ENCODE measurements at places on chromosomes 2 and 18.
A peak's percentile ranks its signal among the peaks of the same experiment; 100 is the strongest.

GRCh38 chr2:83240611-83241010, 1218.5 kb downstream of the SUCLG1 start:
- DNase-seq: no peak

GRCh38 chr2:214193943-214194342, 216.9 kb upstream of the VWC2L start:
- DNase-seq: no peak

- no peak for DNase-seq
Observed at GRCh38 chr18:6962571-6963451, 154.8 kb downstream of the LAMA1 start.

DNA sequence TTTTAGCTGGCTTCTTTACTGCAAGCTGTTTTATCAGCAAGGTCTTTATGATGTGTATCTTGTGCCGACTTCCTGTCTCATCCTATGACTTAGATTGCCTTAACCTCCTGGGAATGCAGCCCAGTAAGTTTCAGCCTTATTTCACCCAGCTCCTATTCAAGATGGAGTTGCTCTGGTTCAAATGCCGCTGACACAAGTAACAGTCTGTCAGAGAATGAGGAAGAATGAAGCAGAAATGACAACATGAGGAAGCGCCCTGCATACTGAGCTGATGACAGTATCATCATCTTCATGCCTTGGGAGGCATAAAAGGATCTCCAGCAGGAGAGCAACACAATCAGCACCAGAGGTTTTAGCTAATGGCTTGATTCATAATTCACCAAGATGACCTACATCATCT, 309.4 kb downstream of the NBAS start:
- DNase-seq: no peak

- DNase-seq: no peak
Observed at GRCh38 chr18:37711766-37712505, 146.3 kb upstream of the CELF4 start.

- no peak for DNase-seq
Observed at GRCh38 chr2:47656715-47657600, 126.0 kb upstream of the MSH6 start.

GRCh38 chr2:208285853-208286252, 19.8 kb downstream of the PIKFYVE start:
- DNase-seq: no peak

DNA sequence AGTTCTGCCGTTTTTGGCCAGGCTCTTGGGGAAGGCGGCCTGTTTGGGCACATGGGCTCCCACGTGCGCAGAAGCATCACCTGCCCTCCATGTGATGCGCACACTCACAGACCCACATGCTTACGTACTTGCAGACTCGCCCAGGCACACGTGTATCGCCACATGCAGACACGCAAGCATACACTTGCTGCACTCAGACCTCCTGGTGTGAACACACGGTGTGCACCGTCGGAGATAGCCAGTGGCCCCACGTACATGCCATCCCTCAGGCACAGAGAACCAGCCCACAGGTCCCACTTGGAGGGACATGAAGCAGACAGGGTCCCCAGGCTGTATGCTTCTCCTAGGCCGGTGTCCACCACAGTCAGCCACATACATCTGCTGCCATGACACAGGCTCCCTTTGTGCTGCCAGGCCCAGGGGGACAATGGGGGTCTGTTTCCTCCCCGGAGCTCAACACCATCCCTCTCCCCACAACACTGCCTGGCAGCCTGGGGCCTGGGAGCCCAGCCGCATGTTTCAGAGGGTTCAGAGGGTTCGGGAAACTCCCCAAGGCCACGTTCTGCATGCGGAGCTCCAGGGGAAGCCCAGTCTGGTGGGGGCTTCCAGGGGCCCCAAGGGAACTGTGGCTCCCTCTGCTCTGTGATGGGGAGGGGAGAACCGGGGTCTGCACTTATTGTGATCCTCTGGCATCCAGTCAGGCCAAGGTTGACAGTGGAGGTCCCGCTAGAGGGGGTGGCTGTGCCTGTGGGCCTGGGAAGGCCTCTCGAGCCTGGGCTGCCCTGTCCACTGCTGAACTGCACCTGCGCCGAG, 208.1 kb upstream of the HAAO start:
- DNase-seq: no peak

- no peak for DNase-seq
Observed at GRCh38 chr18:63365876-63366212, 1.2 kb downstream of the KDSR start.

- DNase-seq: no peak
Observed at GRCh38 chr2:40741532-40741931, 289.6 kb upstream of the SLC8A1 start.

DNA sequence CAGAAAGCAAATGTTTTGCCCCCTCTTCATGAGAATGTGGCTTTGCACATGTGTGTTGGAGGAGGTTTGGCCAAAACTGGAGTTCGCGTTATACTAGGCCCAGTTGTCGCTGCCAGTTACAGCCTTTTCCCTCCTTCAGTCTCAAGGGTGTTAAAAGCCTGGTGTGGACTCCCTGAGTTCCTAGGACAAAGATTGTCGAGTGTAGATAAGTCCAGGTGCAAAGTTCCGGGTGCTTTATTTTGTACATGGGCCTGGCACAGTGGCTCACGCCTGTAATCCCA, 542 bp upstream of the RNF103 start:
- no peak for DNase-seq

GRCh38 chr2:72926811-72927465, 9.6 kb downstream of the EMX1 start:
- no peak for DNase-seq

DNA sequence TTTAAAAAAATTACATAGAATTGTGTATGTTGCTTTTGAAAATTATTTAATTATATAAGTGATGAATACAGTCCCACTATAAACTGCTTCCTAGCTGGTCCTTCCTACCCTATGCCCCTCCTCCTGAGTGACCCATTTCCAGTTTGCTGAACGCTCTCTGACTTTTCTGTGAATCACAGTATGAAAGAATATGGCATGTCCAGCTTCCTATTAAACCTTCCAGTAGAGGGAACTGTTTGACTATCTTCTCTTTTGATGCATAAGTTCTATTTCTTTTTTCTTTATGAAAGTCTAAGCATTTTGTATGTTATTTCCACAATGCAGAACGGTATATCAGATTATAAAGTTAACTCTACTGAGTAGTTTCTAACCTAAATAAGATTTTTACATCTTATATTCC, 41.3 kb downstream of the PSMG2 start:
- DNase-seq: peak; percentile 10

DNA sequence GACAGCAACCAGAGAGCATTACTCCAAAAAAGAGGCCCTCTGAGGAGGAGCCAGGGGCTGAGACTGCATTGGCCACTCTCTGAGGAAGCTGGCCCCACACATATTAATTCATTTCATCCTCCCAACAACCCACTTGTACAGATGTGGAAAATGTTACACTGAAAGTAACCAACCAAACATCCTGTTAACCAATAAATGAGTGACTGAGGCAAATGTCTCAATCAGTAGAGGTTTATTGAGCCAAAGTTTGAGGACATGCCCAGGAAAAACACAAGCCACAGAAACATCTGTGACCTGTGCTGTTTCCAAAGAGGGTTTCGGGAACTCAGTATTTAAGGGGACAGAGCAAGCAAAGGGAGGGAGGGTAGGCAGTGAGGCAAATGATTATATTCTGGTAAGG, 53.0 kb downstream of the SKA1 start:
- no peak for DNase-seq

GRCh38 chr18:6979954-6980353, 137.6 kb downstream of the LAMA1 start:
- no peak for DNase-seq

GRCh38 chr2:67948057-67948456, 114.7 kb downstream of the C1D start:
- no peak for DNase-seq

DNA sequence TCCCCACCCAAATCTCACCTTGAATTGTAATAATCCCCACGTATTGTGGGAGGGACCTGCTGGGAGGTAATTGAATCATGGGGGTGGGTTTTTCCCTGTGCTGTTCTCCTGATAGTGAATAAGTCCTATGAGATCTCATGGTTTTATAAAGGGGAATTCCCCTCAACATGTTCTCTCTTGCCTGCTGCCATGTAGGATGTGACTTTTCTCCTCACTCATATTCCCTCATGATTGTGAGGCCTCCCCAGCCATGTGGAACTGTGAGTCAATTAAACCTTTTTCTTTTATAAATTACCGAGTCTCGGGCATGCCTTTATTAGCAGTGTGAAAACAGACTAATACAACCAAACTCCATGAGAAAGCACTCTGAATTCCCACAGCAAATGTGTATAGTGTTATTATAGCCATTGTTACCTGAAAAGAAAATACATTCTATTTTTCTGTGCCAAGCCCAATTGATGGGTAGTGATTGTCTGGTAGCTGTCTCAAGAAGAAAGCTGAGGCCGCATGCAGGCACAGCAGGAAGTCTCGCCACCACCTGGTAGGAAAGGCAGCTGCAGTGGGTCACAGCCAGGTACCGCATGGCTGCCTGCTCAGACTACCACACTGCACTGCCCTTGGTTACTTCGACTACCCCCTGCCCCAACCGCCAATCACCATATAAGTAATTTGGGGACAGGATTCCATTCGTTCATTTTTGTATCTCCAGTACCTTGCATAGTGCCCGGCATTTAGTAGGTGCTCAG, 10.3 kb upstream of the ZBTB7C start:
- no peak for DNase-seq

DNA sequence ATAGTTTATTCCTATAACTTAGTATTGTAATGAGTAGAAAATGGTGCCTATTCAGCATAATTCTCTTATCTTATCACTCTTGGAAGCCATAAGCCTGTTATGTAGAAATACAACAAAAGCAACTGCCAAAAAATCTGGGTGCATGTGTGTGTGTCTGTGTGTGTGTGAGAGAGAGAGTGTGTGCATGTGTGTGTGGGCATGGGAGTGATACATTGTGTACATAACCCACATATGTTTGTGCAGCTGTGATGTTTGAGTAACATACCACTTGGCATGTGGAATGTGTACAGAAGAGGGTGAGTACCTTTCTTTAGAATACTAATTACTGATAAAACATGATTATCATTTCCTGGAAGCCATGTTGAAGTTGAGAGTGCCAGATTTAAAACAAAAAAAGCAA, 642.3 kb upstream of the SYT4 start:
- peak; percentile 80 for DNase-seq

DNA sequence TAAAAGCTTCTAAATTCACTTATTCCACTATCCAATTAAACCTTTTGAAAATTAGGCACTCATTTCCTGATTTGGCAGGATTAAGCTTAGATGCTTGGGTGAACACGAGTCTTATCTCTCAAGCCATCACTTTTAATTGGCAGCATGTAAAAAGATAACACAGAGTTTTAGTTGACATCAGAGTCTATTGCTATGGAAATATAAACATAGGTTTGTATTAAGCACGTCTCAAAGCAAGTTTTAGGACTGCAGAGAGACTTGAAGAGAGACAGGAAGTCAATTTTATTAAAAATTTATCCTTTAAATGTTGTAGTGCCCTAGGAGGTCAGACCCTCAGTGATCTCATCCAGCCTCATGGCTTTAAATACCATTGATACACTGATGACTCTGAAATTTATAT, 5.6 kb downstream of the RBKS start:
- DNase-seq: no peak

DNA sequence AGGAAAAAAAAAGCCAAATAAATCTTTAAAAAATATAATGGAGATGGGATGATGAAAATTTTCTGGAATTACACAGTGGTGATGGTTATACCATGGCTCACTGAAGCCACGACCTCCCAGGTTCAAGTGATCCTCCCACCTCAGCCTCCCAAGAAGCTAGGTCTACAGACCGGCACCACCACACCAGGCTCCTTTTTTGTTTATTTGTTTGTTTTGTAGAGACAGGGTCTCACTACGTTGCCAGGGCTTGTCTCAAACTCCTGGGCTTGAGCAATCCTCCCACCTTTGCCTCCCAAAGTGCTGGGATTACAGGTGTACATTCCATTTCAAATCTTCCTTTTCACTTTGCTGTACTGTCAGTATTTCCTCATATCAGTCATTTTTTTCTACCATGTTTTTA, 61.7 kb downstream of the CHRNA1 start:
- DNase-seq: no peak

- no peak for DNase-seq
Observed at GRCh38 chr2:74499267-74499939, at the start of gene LBX2. Gene LBX2, minus strand, starts transcription at chr2:74499603. Its CDS starts 66 bp downstream, at chr2:74499537.

- DNase-seq: no peak
Observed at GRCh38 chr18:63099848-63100629, 219.5 kb downstream of the BCL2 start.

GRCh38 chr2:237682856-237683670, 55.7 kb downstream of the LRRFIP1 start:
- DNase-seq: no peak

DNA sequence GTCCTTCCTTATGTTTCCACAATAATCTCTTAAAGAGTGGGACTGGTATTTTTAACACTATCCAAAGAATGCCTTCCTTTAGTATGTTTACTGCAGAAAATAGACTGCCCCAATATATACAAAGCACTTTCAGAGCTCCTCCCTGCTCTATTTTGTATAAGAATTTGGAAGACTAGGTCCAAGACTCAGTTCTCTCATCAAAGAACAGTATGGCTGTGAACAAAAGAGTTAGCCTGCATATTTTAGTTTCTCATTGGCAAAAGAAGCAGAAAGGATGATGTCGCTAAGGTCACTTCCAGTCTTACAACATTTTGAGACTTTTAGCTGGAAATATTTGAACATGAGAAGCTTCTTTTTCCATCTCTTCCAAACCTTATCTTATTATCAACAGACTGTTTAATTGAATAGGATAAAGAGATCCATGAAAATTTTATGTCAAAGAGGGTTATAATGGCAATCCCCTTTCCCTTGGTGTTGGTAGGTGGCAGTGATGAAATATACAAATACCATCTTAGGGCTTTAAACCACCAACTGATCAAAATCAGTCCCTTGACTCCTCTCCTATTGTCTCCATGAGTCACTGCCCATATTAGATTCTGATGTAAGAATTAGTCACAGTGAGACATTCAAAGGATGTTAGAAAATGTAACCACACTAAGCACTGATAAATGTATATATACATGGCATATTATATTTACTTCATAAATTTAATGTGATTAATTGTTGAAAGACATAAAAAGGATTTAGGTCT, 266.9 kb upstream of the DSEL start:
- no peak for DNase-seq

- DNase-seq: no peak
Observed at GRCh38 chr2:231243866-231244265, 45.4 kb downstream of the ARMC9 start.

DNA sequence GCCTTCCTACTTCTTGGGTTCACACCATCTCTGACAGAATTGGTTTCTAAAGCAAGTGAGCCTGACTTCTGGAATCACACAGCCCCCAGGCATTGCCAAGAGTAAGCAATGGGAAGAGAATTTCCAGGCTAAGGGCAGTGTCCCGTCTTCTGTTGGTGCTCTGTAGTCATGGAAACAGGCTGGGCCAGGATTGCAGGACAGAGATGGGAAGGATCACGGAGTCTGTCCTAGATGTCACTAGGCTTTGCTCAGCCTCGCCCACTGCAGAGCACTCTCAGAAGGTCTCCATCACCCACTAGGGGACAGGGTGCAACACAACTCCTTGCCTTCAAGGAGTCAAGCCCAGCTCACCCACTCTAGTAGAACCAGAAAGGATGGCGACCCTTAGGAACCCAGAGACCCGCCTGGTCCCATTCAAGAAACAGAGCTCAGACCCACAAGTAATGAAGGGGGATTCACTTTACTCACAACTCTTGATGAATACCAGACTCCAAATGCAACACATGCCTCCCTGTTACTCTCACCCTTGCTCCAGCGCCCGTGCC, 48.6 kb upstream of the TEX51 start:
- DNase-seq: no peak

GRCh38 chr2:10495988-10496313, 47.8 kb upstream of the ODC1 start:
- no peak for DNase-seq

- DNase-seq: no peak
Observed at GRCh38 chr2:4269885-4270284, 566.5 kb downstream of the DCDC2C start.
